Stimulated activated CD4-positive, alpha-beta T cell treated with anti-CD3 and anti-CD28 coated beads, Interleukin-4, amount 100 ng/mL, for 48 hours (primary cell): ENCODE measurements at places on chromosomes 1 and 21.
A peak's percentile ranks its signal among the peaks of the same experiment; 100 is the strongest.

- no peak for DNase-seq
Observed at GRCh38 chr1:51877434-51878307, 856 bp downstream of the NRDC start.

DNA sequence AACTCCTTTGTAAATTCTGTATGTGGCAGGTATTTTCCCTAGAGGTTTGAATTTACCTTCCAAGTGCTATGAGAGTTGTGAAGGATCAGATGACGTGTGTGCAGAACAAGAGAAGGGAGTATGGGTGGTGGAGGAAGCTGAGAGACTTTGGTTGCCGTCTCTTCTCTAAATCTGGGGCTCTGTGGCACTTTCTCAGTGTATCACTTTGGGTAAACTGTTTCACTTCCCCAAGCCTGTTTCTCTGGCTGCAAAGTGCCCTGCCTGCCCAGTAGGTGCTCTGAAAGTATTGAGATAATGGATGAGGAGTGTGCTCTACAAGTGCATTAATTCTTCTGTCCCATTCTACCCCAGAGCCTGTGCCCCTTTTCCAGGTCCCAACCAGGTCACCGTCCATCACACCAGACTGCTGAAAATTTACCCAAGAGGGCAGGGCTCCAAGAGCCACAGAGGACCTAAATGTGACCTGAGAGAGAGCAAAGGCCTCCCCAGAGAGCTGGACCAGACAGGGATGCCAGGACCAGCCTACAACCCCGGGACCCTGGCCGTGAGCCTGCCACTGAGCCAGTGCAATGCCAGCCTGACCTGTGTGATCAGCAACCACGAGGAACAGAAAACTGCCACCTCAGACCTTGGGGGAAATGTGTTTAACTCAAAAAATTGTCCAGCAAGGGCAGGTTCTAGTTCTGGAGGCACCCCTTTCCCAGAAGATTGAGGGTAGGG, 131.6 kb upstream of the ETV3 start:
- DNase-seq, result no peak

- DNase-seq, result no peak
Observed at GRCh38 chr1:2972879-2973575, 48.2 kb upstream of the ACTRT2 start.

GRCh38 chr1:4367230-4367777, 287.1 kb upstream of the AJAP1 start:
- DNase-seq, result no peak

GRCh38 chr21:17818186-17819113, 706 bp downstream of the C21orf91 start:
- DNase-seq, result peak; percentile 27
